ENCODE measurements at places on chromosomes 2 and 18.

- DNase-seq, result no peak
Observed at GRCh38 chr2:113025737-113026136, 20.5 kb downstream of the IL36A start.

DNA sequence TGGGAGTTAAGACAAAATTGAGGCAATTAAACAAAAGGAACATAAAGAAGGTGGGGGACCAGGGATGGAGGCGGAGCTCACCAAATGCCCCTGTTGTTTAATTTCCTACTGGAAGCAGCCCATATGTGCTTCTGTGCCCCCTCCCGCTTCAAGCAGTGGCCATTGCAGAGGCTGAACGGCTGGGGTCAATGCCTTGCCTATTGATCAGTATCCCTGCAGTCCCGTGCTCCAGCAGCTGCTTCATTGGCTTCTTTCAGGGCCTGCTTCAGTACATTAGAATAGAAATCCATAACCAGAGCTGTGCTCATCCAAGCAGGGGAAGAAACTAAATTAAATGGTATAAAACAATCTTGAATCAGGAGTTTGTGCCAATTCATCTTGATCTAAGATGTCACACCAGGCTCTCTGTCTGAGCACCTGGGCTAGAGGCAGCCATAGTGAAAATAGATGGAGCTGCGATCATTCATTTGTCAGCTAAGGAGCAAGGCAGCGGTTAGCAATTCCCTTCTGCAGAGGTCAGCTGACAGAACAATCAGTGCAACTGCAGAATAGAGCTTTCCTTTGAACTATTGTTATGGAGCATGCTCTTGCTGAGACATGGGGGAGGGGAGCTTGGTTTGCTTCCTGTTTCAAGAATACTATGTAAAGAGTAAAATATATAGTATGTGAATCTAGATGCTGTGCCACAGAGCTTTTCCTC lies 222.4 kb downstream of the WDR7 start:
- no peak for DNase-seq

DNA sequence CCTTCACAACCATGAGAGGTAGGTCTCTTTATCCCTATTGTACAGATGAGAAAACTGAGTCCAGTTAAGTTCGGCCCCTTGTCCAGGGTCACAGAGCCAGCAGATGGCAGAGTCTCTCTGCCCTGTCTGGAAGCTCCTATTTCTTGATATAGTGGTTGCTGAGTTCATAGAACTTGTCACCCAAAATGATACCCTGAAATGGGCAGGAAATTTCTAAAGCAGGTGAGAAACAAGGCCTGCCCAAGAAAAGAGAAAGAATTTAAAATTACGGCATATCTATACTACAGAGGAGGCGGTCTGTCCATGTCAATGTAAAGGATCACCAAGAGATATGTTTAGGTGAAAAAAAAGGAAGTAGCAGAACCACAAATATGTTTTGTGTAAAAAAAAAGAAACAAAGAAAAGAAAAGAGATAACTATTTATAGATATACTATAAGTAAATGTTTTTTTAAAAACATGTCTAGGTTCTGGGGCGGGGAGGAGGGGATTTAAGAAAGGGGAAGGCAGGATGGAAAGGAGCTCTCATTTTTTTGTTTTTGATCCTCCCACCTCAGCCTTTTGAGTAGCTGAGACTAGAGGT lies 39.8 kb downstream of the MYO7B start:
- no peak for DNase-seq

GRCh38 chr2:101677658-101678057 lies 19.8 kb upstream of the MAP4K4 start:
- no peak for DNase-seq

DNA sequence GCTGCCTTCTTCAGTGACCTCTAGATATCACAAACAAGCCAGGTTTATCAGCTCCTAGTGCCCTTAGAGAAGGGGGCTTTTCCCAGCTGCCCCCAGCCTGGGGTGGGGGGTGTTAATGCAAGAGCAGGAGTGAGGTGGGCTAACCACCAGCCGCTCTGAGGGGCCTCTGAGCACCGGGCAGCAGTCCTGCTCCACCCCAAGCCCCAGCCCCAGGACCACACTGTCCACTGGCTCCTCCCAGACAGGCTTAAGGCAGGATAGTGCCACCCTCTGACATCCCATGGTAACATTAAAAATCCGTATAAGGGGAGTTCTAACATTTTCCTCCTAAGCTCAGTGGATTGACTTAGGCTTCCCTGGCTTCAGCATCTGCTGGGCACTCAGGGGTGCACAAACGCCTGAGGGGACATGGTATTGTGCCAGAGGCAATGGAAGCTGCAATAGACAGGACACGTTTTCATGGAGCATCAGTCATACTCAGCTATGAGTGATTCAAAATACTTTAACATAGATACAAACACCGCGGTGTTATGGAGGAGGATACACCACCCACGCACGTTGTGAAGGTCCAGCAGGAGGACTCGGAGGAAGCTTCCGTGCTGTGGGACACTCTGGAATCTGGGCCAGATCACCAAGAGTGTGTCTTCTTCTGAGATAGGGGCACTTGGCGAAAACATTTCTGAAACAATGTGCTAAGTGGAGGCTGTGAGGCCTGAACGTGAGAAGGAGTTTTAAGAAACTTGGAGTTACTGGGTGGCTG lies 112.7 kb upstream of the EPC2 start:
- no peak for DNase-seq

DNA sequence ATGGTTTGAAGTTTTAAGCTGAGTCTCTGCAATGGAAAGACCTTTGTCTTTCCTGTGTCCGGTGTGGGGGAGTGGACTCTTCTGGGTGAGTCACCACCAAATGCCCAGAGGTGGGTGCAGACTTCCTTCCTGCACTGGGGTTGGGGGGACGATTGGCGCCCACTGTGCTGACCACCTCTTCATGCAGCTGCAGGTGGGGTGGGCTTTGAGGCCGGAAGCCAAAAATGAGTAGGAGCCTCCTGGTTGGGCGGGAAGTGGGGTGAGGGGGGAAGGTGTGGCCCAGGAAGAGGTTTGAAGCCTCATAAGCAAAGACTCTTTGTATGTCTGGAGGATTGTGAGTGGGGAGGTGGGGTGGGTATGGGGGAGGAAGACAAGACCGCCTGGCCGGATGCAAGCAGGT lies 27.6 kb downstream of the PAX8 start:
- no peak for DNase-seq

DNA sequence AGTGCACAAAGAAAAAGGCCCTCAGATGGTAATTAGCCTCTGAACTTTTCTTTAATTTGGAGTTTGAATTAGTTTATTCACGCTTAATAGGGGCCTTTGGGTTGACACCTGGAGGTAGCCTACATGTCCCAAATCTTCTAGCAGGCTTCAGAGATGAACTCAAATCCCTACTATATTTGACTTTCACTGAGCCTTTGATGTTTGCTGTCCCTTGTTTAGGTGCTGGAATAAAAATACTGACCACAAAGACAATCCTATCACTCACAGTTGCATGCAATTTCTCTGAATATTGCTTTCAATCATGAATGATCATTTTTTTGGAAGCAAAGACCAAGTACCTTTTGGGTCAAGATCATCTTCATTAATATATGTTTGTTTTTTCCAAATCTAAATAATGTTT lies 564.0 kb upstream of the FANCL start:
- DNase-seq, result no peak

DNA sequence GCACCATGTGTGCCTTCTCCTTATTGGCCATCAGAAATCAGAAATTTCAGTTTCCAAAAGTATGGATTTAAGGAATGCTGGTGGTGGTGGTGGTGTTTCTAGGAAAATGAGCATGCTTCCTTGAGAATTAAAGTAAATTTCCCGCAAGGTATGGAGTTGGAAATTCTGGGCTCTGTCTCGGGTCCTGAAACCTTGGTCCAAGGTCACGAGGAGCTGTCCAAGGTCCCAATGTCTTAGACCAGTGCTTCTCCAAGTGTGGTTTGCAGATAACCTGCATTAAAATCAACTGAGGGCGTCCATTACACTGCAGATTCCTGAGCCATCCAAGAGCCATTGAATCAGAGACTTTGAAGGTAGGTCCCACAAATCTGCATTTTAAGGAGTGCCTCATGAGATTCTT lies 210.9 kb upstream of the PKDCC start:
- DNase-seq, result no peak

- no peak for DNase-seq
Observed at GRCh38 chr18:36470896-36471295, 173.4 kb downstream of the FHOD3 start.

DNA sequence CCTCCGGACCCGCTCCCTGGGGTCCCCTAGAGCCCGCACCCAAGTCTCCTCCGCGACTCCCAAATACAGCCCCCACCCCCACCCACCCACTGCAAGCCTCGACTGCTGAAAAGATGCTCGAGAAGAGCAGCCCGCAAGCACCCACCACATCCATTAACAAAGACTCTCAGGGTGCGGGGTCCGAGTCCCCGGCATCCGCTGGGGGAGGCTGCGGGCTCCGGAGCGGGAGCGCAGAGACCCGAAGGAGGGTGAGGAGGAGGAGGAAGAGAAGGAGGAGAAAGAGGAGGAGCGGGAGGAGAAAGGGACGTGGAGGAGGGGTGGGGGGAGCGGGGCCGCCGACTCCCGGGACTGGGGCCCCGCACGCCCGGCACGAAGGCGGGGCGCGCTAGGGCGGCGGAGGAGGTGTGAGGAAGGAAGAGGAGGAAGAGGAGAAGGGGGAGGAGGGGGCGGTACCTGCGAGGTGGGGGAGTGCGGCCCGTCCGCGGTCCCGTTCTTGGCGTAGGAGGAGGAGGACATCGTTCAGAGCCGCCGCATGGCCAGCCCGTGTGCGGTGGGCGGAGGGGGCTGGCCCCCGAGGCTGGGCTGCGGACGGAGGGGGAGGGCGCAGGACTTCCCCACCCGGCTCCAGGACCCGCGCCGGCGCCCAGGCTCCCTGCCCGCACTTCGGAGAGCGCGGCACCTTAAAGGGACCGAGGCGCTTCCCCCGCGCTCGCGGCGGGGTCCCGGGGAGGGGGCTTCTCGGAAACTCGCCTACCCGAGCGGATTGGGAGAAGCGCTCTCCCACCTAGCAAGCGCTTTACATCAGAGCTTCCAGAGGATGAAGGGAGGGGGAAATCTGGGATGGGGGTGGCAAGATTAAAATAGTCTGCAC lies at the start of gene CACNB4:
TSS of gene CACNB4 (minus strand) at position 549 of the 871 bp plus-strand sequence.
- DNase-seq, result no peak

DNA sequence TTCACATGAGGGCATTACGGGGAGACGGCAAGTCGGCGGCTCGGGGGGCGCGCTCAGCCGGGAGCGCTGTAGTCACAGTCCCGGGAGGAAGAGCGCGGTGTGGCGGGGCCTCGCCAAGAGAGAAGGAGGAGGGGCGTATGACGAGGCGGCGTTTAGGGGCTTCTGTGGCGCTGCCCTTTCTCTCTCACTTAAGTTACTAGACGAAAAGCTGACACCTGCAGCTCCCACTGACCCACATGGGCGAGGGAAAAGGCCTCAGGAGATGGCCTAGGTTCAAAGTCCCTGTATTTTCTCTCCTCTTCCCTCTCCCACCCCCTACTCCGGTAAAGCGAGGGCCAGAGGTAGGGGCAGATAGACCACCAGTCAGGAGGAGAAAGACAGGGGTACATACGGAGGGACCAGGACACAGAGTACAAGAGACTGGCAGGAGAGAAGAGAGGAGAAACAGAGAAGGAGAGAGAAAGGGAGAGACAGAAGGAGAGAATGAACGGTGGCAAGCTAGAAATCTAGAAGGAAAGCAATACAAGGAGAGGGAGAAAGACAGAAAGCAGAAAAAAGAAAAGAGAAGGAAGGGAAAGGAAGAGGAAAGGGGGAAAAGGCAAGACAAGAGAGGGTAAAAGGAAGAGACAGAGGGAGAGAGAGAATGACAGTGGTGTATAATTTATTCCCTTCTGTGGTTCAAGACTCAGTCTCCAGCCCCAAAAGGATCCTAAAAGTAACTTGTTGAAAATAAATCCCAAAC lies 3.8 kb downstream of the SIX2 start:
- no peak for DNase-seq

DNA sequence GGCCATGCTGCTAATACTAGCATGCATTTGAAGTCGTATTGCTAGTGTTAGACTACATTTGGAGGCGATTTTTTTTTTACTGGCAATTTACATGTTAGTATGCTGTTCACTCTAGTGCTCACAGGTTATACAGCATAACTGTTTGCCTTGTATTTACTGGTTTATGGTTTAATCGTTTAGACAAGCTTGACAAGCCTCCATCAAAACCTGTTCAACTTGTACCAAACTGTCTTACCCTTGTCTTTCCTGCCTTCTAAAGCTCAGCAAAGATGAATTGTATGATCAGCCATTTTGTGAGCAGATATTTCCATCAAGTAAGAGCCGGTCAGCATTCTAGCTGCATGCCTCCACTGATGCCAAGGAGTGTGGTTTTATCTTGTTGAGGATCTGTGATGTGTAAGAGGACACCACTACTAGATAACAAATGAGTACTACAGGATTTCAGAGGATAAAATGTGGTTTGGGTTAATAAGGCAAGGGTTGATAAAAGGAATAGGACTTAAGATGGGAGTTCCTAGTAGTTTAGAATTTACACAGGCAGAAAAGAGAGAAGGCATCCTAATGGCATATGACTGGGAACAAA lies 68.4 kb upstream of the ITM2C start:
- DNase-seq, result no peak

GRCh38 chr2:9770308-9771100 lies 72.8 kb upstream of the TAF1B start:
- peak; percentile 37 for DNase-seq
